Hematopoietic multipotent progenitor cell treated with erythropoietin and hydrocortisone succinate and interleukin-3 and kit ligand, for 8 days (in vitro differentiated cells): ENCODE measurements at places on chromosomes 7 and 10.

GRCh38 chr10:8677642-8678041 lies 623.2 kb downstream of the GATA3 start:
- no peak for DNase-seq

DNA sequence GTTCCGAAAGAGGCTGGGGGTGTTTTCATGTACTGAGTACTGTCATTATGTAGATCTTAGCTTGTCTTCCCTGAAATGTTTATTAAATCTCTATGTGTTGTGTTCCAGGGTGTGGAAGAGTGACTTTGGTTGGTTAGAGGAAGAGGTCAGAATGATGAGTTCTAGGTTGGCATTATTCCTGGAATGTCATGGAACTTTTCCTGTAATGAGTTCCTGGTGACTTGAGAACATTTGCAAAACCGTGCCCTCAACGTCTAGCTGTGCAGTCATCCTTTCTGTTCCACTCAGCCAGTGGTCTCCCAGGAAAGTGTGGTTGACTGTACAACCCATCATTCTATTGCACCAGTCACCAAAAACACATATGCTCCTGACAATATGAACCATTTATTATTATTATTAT lies 129.6 kb downstream of the BICC1 start:
- no peak for DNase-seq

GRCh38 chr10:50289196-50289595 lies 37.9 kb upstream of the ASAH2 start:
- no peak for DNase-seq

- DNase-seq = peak; percentile 7
Measured at GRCh38 chr7:98617051-98617959, at the start of gene NPTX2. Gene NPTX2 (plus strand): TSS chr7:98617285. CDS start chr7:98617462, 177 bp downstream.

DNA sequence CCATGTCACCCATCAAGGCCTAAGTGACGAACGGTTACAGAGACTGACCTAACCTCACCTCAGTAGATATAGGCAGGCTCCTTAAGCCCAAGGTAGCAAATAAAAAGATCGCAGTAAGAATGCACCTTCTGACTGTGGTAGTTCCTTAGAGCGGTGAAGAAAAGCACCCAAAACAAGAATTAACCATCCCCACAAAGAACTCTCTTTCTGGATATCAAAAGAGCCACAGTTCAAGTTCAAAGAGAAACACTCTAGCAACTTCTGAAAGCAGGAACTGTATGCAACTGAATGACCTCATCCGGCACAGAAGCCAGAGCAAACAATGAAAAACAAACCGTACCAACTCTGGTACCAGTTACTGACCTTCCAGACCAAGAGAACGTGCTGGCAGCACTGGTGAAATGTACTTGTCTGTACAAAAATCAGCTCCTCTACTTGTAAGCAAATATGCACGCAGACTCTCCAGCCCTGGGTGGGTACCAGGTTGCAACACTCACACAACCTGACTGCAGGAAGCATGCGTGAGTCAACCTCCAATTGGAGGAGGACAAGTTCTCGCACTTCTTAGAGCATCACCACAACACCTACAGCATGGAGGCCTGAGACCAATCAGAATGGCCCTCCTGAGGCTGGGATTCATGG lies 202.7 kb downstream of the FAM107B start:
- no peak for DNase-seq

DNA sequence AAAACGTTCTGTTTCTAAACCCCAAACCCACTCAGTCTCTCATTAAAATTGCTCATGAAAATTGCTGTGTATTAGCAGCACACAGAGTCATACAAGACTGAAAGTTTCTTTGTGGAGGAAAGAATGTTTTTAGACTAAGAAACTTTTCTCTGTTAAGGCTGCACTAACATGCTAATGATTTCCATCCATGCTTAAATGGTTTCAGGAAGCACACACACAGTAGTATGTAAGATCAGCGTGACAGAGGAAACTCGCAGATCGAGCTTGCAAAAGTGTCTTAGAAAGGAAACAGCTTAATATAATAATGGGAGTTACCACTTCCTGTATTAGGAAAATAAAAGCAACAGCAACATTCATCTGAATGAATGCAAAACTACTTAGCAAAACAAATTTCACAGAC lies 112.7 kb downstream of the ICA1 start:
- DNase-seq = peak; percentile 16

- DNase-seq = no peak
Measured at GRCh38 chr7:151260883-151261282, 12.4 kb upstream of the SMARCD3 start.

DNA sequence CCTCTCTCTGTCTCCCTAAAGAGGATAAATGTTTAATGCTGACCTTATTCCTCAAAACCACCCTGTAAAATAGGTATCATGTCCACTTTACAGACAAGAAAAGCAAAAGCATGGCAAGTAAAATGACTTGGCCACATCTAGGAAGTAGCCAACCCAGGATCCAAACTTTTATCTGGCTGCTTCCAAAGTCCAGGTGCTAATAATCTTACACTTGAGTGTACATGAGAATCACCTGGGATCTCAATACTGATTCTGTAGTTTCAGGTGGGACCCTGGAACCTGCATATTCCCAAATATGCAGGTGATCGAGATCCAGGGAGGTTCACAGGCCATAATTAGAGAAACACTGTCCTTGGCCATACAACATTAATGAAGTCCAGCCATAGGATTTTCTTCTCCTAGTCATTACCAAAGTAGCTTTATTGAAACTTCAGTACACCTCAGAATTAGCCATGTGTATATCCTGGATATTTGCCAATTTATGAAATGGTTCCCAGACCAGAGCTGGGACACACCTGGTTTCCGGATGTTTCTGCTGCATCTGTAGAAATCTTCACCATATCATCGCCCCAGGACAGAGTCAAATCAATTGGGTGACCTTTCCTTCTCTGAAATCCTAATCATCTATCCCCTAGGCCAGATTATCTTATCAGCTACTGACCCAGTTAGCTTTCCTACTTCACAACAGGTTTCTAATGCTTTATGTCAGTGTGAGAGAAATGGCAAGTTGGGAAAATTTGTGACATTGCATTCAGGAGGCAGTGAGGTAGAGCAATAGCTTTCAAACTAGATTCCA lies 119.1 kb upstream of the KMT2E start:
- DNase-seq = no peak

DNA sequence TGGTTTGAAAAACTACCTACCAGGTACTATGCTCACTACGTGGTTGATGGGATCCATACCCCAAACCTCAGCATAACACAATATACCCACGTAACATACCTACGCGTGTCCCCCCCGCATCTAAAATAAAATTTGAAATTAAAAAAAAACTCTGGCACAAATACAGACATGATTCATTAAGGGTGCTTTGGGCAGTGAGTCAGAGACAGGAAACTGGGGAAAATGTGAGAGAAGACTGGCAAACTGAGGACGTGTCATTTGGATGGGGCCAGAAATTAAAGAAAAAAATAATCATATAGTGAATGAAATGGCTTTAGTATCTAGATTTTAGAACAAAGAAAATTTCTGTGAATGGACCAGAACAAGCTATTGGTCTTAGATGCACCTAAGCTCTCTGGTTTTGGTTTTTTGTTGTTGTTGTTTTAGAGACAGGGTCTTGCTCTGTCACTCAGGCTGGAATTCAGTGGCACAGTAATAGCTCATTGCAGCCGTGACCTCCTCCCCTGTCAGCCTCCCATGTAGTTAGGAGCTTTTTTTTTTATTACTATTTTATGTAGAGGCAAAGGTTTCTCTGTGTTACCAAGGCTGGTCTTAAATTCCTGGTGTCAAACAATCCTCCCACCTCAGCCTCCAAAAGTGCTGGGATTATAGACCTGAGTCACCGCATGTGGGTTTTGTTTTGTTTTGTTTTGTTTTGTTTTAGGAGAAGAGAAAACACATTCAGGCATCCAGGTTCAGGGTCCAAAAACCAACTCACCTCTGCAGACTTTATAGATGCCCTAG lies 5.9 kb upstream of the PRSS58 start:
- DNase-seq = no peak
